T follicular helper cell (primary cell): ENCODE measurements at places on chromosomes 13 and 19.

DNA sequence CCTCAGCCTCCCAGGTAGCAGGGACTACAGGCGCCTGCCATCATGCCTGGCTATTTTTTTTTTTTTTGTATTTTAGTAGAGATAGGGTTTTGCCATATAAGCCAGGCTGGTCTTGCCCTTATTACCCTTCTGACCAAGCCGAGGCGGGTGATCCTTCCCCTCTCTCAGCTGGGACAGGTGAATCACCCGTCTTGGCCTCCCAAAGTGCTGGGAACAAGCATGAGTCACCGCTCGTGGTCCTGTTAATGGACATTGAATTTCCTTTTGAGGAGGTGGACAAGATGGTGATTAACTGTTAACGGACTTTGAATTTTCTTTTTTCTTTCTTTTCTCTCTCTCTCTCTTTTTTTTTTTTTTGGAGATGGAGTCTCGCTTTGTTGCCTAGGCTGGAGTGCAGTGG lies 10.6 kb downstream of the CD70 start:
- no peak for DNase-seq

- DNase-seq = no peak
These were observed 18.5 kb downstream of the RNASEH2B start for GRCh38 chr13:50928102-50928501.

- no peak for DNase-seq
These were observed 183.6 kb downstream of the ZNF536 start for GRCh38 chr19:30555791-30556110.

GRCh38 chr13:35474496-35475211 lies 1.8 kb downstream of the MAB21L1 start:
- DNase-seq = no peak
